ENCODE measurements at places on chromosomes 12 and 14. TPM values are rescaled to one million over a fixed set of nuclear protein-coding genes. Genes with fewer than 3 reads are reported as not detected.
A peak's percentile ranks its signal among the peaks of the same experiment; 100 is the strongest.

- H3K27me3 ChIP-seq: no peaks in the 10 kb centered on the region
- no peaks in the 10 kb centered on the region for H3K36me3 ChIP-seq
- no peak overlapping the region for H3K27ac ChIP-seq
- no peak for DNase-seq
These were observed 1.8 kb downstream of the ABCC9 start for GRCh38 chr12:21939435-21939834.

ZNF385A gene
- 10.7 TPM for total RNA-seq

DNA sequence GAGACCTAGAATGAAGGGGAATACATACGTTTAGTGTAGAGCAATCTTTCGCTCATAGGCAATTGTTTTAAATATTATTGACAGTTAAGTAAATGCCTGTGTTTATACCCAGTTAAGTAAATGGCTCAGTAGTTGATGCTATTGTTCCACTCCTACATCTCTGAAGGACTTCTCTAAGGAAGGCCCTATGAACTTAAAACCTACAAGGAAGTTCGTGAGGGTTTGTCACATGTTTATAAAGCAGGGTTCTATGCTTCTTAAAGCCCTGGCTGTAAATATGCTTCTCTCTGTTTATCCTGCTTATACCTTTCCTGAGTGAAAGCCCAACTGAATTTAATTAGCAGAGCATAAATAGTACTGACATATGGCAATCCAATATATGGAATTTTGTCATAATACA lies 282.1 kb upstream of the NPAS3 start:
- no peaks in the 10 kb centered on the region for H3K4me1 ChIP-seq
- no peaks in the 10 kb centered on the region for H3K36me3 ChIP-seq
- no peak overlapping the region for H3K4me3 ChIP-seq

DNA sequence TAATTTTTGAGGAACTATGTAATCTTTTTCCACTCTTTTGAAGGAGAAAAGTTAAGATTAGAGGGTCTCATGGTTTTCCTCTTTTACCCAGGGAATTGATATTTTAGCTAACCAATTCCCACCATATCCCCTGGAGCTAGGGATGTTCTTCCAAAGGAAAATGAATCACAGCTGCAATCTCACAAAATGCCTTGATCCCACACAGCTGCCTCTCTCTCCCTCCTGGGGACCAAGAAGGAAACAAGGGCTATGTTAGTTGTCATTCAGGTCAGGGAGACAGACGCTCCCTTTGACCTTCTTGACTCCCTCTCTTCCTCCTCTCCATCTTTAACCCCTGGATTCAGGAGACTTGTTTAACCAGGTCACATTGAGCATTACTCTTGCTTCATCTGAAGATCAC lies 9.5 kb downstream of the DCN start:
- no peak overlapping the region for H3K4me3 ChIP-seq
- H3K36me3 ChIP-seq: no peaks in the 10 kb centered on the region
- DNase-seq: no peak
- no peaks in the 10 kb centered on the region for H3K27me3 ChIP-seq
- no peaks in the 10 kb centered on the region for H3K4me1 ChIP-seq
- no peak overlapping the region for H3K27ac ChIP-seq

- H3K4me1 ChIP-seq: peaks cover 28% of the 10 kb centered on the region
- no peak for DNase-seq
- no peak overlapping the region for H3K27ac ChIP-seq
- no peaks in the 10 kb centered on the region for H3K27me3 ChIP-seq
- no peaks in the 10 kb centered on the region for H3K36me3 ChIP-seq
These were observed 20.5 kb downstream of the TAMALIN start for GRCh38 chr12:52027085-52027843.

- DNase-seq: no peak
- H3K27ac ChIP-seq: no peak overlapping the region
- no peaks in the 10 kb centered on the region for H3K27me3 ChIP-seq
- no peaks in the 10 kb centered on the region for H3K36me3 ChIP-seq
- H3K4me3 ChIP-seq: no peak overlapping the region
These were observed 7.4 kb downstream of the GRIN2B start for GRCh38 chr12:13973996-13974395.

- H3K27ac ChIP-seq: no peak overlapping the region
- H3K4me1 ChIP-seq: no peaks in the 10 kb centered on the region
- H3K4me3 ChIP-seq: no peak overlapping the region
These were observed 26.1 kb upstream of the CIPC start for GRCh38 chr14:77071938-77072388.

FLRT2 gene
- 1.1 TPM for total RNA-seq

DNA sequence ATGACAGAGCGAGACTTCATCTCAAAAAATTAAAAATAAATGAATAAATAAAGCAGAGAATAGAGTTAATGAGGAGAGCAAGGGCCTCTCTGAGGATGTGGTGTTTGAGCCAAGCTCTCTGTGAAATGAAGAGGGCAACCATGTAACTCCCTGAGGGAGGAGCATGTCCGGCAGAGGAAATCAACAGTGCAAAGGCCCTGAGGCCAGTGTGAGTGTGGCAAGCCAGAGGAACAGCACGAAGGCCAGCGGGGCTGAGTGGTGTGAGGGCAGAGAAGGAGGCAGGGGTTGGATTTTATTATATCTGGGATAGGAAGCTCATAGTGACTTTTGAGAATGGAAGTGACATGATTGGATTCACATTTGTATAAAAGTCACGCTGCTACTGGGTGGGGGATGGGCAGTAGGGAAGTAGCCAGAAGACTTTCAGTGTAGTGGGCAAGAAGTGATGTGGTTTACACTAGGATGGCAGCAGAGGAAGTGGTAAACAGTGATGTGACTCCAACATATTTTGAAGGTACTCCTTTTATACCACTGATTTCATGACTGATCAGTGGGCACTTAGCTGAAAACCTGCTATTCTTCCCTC lies 10.3 kb upstream of the LRP1-AS start:
- no peaks in the 10 kb centered on the region for H3K36me3 ChIP-seq
- H3K27me3 ChIP-seq: no peaks in the 10 kb centered on the region
- H3K4me1 ChIP-seq: peaks cover 5% of the 10 kb centered on the region

GRCh38 chr12:50642761-50643160 lies 121.1 kb upstream of the ATF1 start:
- H3K4me3 ChIP-seq: no peak overlapping the region
- no peaks in the 10 kb centered on the region for H3K4me1 ChIP-seq
- no peak overlapping the region for H3K27ac ChIP-seq
- no peaks in the 10 kb centered on the region for H3K27me3 ChIP-seq
- no peaks in the 10 kb centered on the region for H3K36me3 ChIP-seq

DNA sequence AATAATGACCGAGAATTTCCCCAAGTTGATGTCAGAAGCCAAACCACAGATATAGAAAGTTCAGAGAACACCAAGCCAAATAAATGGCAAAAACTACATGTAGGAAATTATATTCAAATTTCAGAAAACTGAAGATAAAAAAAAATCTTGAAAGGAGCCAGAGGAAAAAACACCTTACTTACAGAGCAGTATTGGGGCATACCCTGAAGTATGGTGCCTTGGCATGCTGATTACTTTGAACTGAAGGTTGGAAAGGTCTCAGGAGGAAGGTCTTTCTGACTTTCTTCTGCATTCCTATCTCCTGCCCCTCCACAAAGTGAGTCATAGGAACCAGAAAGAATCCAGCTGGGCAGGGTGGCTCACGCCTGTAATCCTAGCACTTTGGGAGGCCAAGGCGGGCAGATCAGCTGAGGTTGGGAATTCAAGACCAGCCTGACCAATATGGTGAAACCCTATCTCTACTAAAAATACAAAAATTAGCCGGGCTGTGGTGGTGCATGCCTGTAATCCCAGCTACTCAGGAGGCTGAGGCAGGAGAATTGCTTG lies 8.8 kb upstream of the FGF6 start:
- DNase-seq: no peak
- H3K36me3 ChIP-seq: no peaks in the 10 kb centered on the region
- H3K27ac ChIP-seq: no peak overlapping the region
- H3K4me1 ChIP-seq: no peaks in the 10 kb centered on the region
- no peaks in the 10 kb centered on the region for H3K27me3 ChIP-seq

PLA2G1B gene
- total RNA-seq: not detected

GRCh38 chr12:119989731-119990381 lies 820 bp downstream of the BICDL1 start:
- H3K27me3 ChIP-seq: no peaks in the 10 kb centered on the region
- no peaks in the 10 kb centered on the region for H3K36me3 ChIP-seq
- H3K4me1 ChIP-seq: peaks cover 6% of the 10 kb centered on the region

SERPINA9 gene
- not detected for total RNA-seq

DNAI7 gene
- total RNA-seq: not detected

GRCh38 chr12:71973687-71974086 lies 35.0 kb downstream of the TPH2 start:
- no peaks in the 10 kb centered on the region for H3K27me3 ChIP-seq
- no peak for DNase-seq
- no peaks in the 10 kb centered on the region for H3K36me3 ChIP-seq
- no peak overlapping the region for H3K27ac ChIP-seq
- H3K4me3 ChIP-seq: no peak overlapping the region

LRP1-AS gene
- total RNA-seq: not detected

DNA sequence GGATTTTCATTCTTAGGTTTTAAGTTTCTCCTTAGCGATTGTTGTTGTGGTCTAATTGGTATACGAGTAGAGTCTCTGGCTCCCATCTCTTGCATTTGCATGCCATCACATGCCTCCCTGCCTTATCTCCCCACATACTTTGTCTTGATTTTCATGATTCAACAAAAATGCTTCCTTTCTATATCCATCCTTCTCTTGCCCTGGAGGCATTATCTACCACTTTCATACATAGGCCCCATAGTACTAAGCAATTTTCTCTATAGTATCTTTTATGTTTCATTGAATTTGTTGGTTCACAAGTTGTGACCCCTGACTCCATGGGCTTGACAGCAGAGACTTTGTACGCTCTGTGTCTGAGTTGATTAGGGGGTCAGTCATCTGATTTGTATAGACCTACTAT lies 226.1 kb downstream of the ACSS3 start:
- no peak for DNase-seq
- H3K27me3 ChIP-seq: no peaks in the 10 kb centered on the region

- no peaks in the 10 kb centered on the region for H3K36me3 ChIP-seq
- DNase-seq: no peak
- H3K4me1 ChIP-seq: no peaks in the 10 kb centered on the region
- no peak overlapping the region for H3K4me3 ChIP-seq
These were observed 299.0 kb upstream of the FOXG1 start for GRCh38 chr14:28467611-28468010.

MGST1 gene
- 183 TPM for total RNA-seq

- H3K36me3 ChIP-seq: no peaks in the 10 kb centered on the region
- no peak overlapping the region for H3K4me3 ChIP-seq
- H3K27ac ChIP-seq: no peak overlapping the region
- no peak for DNase-seq
- no peaks in the 10 kb centered on the region for H3K27me3 ChIP-seq
These were observed 130.3 kb upstream of the ARID2 start for GRCh38 chr12:45599196-45599595.

- DNase-seq: no peak
- H3K27me3 ChIP-seq: no peaks in the 10 kb centered on the region
- no peaks in the 10 kb centered on the region for H3K36me3 ChIP-seq
- H3K27ac ChIP-seq: no peak overlapping the region
- H3K4me3 ChIP-seq: no peak overlapping the region
These were observed 84.3 kb downstream of the TMEM30B start for GRCh38 chr14:61196792-61197191.

POTEM gene
- total RNA-seq: not detected

KNTC1 gene
- total RNA-seq: 21.3 TPM

CCDC196 gene
- total RNA-seq: not detected

DNA sequence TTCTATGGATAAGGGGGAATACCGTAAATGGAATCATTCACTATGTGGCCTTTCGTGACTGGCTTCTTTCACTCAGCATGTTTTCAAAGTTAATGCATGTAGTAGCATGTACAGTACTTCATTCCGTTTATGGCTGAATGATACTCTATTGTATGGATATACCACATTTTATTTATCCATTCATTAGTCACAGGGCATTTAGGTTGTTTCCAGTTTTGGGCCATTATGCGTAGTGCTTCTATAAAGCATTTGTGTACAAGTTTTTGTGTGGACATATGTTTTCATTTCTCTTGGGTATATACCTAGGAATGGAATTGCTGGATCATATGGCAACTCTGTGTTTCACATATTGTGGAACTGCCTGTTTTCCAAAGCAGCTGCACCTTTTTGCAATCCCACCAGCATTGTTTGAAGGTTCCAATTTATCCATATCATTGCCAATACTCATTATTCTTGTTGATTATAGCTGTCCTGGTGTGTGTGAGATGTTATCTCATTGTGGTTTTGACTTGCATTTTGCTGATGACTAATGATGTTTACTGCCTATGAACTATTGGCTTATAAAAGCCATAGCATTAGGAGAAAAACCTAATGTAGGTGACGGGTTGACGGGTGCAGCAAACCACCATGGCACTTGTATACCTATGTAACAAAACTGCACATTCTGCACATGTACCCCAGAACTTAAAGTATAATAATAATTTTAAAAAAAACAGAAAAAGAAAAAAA lies 45.5 kb downstream of the ATF7IP start:
- H3K36me3 ChIP-seq: no peaks in the 10 kb centered on the region
- H3K4me1 ChIP-seq: no peaks in the 10 kb centered on the region
- no peak overlapping the region for H3K4me3 ChIP-seq
- H3K27me3 ChIP-seq: no peaks in the 10 kb centered on the region
- DNase-seq: peak; percentile 64

DNA sequence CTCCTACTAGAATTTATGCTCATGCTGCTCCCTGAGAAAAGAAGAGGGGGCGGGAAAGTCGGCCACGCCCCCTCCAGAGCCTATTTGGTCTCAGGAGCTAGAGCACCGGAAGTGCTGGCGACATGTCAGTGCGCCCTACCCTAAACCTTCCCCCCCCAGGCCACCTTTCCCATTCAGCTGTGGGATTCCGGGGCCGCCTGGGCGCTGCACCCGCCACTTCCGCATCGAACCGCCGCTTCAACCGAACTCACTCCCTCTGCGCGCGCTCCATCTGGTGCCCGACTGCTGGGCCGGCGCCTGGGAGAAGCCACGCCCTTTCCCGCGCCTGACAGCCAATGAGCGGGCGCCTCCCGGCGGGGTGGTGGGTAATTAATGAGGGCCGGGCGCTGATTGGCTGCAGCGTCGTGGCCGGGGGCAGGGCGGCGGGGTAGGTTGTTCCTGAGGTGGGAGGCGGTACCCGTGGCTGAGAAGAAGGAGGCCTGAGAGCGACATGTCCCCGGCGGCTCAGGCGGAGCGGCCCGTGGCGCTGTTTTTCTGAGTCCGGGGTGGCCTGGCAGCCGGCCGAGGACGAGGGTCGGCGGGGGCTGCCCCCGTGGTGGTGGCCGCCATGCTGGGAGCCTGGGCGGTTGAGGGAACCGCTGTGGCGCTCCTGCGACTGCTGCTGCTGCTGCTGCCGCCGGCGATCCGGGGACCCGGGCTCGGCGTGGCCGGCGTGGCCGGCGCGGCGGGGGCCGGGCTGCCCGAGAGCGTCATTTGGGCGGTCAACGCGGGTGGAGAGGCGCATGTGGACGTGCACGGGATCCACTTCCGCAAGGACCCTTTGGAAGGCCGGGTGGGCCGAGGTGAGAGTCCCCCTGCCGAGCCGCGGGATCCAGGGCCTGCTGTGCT lies at the start of gene MLEC:
TSS of gene MLEC (plus strand) at position 460 of the 888 bp plus-strand sequence. CDS start at position 608, 148 bp downstream.
- H3K36me3 ChIP-seq: no peaks in the 10 kb centered on the region
- H3K27ac ChIP-seq: peak within 1 kb of the TSS; percentile 93
- H3K4me3 ChIP-seq: peak within 1 kb of the TSS; percentile 92
- H3K27me3 ChIP-seq: no peaks in the 10 kb centered on the region
- DNase-seq: peak; percentile 99

GRCh38 chr14:74029136-74029535 lies 10.0 kb downstream of the BBOF1 start:
- DNase-seq: no peak
- H3K36me3 ChIP-seq: no peaks in the 10 kb centered on the region
- H3K4me1 ChIP-seq: no peaks in the 10 kb centered on the region
- H3K27ac ChIP-seq: no peak overlapping the region
- no peak overlapping the region for H3K4me3 ChIP-seq
